ENCODE measurements at places on chromosomes 6 and 20.

DNA sequence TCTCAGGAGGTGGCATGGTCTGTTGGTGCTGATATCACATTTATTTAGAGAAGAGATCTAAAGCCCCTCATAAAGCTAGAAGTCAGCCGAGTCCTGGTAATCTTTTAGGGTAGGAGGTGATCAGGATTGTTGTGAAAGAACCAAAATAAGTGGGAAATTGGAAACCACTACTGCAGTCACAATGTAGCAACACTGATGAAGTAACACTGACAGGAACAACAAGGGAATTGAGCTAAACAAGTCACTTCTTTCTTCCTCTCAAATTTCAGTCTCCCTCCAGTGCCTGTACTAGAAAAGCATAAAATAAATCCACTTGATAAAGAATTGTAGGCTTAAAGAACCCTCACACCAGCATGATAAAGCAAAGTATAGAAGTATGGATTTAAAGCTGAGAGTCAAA lies 1509.0 kb downstream of the GRIK2 start:
- no peak for DNase-seq

- DNase-seq: no peak
Observed at GRCh38 chr6:93371756-93372155, 47.6 kb downstream of the EPHA7 start.

DNA sequence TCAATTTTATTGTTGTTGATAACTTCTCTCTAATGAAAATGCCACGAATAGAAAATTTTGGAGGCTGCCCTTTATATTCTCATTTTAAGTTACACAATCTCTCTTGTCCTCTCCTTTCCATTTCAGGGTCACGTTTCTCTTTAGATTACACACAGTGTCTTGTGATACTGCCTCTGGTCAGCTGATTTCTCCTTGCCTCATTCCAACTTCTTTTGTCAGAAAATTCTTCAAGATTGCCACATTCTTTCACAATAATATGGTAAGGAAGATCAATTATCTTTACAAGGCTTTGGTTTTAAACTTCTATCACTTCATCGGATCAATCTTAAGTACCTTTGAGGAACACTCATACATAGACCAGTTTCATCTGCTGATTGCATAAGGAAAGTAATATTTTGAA lies 370.3 kb downstream of the RFPL4B start:
- DNase-seq: no peak

GRCh38 chr6:155505608-155505989 lies 50.0 kb upstream of the NOX3 start:
- DNase-seq: no peak

GRCh38 chr6:39806278-39806677 lies 14.1 kb downstream of the DAAM2 start:
- no peak for DNase-seq

GRCh38 chr20:42652266-42652665 lies 537.4 kb downstream of the PTPRT start:
- DNase-seq: no peak

- no peak for DNase-seq
Observed at GRCh38 chr6:14512246-14512645, 394.7 kb downstream of the CD83 start.

GRCh38 chr6:8556370-8557013 lies 121.1 kb upstream of the SLC35B3 start:
- no peak for DNase-seq

GRCh38 chr6:134525190-134525868 lies 207.4 kb upstream of the SGK1 start:
- DNase-seq: no peak

DNA sequence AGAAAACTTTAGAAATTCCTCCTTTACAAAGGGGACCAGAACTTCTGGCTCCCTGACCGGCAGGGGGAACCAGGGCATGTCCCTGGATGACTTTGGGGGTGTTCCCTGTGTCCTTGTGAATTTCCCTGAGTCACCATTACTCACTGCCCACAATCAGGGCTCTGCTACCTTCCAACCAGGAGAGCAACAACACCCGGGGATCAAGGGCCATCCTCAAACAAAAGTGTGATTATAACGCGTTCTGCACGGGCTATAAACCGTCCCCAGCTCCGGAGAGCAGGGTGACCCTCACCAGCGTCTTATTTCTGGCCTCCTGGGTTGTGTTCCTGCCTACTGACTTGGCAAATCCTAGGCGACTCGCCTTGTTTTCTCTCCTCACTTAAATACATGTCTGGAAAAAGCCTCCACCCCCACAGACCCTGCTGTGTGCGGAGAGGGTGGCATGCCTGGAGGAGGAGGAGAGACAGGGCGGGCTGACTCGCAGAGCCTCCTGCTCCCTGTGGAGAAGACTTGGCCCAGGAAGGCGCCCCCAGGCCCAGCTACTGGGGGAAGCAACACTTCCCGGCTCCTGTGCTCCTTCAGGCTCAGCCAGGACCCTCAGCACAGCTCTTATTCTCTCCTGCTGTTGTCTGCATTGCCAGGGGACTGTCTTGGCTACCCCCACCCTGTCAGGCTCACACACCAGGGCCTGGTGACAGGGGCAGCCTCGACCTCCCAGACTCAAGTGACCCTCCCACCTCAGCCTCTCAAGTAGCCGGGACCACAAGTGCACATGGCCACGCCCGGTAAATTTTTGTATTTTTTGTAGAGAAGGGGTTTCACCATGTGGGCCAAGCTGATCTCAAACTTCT lies 54.1 kb downstream of the FGD2 start:
- peak; percentile 43 for DNase-seq

DNA sequence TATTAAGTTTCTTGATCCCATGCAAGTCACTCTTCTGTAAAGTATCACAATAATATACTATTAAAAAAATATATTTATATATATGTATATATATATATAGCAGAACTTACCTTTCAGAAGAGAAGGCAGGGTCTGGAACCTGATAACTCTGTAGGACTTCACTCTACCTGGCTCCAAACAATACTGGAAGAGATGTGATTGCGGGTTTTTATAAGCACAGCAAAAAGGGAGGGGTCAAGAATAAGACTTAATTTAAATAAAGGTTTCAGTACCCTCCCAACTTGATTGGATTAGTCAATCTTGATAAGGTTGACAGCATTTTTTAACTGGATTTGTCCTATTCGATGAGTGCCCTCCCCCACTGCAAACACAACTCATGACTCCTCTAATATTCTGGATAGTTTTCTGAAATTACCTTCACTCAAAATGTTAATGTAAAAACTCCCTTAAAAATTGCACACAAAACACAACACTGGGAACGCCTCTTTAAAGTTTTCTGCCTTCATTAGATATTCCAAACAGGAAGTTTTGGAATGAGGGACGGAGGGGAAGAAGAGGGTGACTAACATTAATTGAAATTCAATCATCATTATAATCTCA lies 4.0 kb upstream of the ZNF217 start:
- no peak for DNase-seq

DNA sequence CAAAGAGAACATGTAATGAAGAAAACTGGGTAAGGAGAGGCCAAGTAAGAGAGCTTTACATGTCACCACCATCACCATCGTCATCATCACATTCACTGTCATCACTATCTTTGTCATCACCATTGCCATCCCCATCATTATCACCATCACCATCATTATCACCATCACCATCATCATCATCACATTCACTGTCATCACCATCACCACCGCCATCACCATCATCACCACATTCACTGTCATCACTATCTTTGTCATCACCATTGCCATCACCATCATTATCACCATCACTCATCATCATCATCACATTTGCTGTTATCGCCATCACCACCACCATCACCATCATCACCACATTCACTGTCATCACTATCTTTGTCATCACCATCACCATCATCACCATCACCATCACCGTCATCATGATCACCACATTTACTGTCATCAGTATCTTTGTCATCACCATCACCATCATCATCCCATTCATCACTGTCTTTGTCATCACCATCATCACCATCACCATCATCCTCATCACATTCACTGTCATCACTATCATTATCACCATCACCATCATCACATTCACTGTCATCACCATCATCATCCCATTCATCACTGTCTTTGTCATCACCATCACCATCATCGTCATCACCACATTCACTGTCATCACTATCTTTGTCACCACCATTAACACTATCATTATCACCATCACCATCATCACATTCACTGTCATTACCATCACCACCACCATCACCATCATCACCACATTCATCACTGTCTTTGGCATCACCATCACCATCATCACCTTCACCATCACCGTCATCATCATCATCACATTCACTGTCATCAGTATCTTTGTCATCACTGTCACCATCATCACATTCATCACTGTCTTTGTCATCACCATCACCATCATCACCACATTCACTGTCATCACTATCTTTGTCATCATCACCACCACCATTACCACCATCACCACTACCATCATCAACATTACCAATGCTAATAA lies 172.3 kb downstream of the ERMARD start:
- DNase-seq: no peak

DNA sequence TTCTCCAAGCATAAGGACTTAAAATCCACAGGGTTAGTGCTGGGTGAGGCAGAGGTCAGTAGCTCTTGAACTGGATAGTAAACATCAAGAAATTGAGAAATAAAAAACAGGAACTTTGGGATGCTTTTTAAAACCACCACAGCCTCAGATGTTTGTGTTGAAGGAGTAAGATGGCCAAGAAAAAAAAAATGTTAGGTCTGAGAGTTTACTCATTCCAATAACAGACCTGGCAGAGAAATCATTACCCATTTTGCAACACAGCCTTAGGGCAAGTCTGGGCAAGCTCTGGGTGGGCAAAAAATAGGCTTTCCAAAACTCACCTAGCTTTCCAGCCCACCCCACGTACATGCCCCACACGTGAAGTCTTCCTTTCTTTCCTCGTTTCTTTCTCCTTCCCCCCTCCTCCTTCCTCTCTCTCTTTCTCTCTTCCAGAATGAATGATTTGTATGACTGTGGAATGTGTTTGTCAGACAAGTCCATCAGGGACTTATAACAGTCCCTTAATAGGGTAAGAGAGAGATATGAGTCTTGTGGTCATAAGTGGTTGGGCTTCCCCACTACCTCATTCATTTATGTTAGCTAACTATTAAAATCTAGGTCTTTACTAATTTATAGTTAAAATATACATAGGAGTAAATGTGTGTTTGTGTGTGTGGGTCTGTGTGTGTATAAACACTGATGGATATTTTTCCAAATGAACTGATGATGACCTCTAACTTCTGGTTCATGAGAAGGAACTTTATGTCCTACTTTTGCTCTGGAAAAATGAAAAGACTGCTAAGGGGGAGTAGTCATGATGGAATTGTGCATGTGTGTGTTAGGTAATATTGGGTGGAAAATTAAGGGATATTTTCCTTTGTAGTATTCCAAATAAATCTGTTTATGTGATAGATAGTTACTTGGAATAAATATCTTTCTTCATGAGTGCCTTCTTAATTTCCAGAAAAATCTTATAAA lies 18.0 kb upstream of the DSE start:
- DNase-seq: no peak

GRCh38 chr6:20702366-20702765 lies 168.1 kb downstream of the CDKAL1 start:
- no peak for DNase-seq

DNA sequence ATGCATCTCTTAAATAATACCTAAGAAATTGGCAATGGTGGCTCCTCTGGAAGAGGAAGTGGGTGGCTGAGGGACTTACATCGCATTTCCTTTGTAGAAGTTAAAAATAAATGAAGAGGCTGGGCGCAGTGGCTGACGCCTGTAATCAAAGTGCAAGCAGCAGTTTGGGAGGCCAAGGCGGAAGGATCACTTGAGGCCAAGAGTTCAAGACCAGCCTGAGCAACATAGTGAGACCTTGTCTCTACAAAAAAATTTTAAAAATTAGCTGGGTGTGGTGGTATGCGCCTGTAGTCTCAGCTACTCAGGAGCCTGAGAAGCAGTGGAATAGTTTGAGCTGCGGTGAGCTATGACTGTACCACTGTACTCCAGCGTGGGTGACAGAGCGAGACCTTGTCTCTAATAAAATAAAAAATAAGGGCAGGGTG lies 12.2 kb upstream of the NCOA3 start:
- DNase-seq: no peak

DNA sequence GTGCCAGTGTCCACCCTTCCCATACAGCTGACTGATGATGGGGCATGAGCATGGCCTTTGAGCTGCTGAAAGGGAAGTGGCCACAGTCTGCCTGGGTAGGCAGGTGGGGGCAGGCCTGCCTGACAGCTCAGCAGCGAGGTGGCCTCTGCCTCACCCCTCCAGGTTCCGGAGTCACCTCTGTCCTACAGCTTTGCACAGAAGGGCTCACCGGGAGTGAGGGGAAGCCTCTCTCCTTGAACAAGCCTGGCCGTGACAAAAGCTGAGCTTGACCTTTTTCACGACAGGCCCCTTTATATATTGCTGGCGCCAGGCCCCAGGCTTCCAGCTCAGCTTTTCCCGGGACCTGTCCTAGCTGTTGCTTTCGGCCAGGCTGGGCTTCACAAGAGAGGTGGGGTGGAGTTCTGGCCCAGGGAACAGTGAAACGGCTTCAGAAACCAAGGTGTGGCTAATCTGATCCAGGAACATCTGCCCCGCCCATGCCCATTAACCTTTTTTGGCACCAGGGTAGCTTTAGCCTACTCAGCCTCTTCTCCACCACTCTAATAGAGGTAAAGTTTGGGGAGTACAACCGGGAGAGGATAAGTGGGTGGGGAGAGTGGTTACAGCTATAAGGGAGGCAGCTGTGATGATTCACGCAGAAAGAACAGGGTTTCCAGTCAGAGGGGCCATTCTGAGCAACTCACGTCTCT lies 42.9 kb downstream of the C6orf132 start:
- no peak for DNase-seq

- DNase-seq: no peak
Observed at GRCh38 chr6:148608199-148608951, 138.5 kb upstream of the UST start.

GRCh38 chr6:24655215-24655614 lies 9.2 kb upstream of the KIAA0319 start:
- DNase-seq: no peak

- no peak for DNase-seq
Observed at GRCh38 chr20:44711237-44711636, 3.9 kb upstream of the CCN5 start.

DNA sequence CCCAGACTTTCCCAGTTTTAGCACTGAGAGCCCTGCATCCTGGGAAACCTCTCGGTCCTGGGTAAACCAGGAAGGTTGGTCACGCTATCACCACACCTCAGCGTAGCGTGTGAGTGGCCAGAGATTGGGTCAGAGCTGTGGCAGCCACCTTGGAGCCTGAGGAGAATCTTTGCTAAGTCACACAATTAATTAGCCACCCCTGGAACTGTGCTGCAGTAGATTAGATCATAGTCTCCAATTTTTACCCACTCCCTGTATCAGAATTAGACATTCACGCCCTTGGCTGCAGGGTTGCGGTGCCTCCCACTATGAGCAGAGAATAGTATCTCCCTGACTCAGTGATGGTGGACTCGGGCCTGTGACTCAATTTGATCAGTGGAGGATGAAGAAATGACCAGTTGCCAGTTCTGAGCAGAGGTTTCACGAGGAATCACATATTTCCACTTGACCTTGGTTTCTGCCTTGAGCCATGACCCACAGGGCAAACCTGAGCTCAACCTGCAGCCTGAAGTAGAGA lies 6.0 kb upstream of the PTGIS start:
- no peak for DNase-seq

All from thoracic aorta (tissue), 2 donors.